ENCODE measurements at places on chromosomes 16 and 17.

GRCh38 chr16:56344518-56345405 lies 80.6 kb downstream of the AMFR start:
- no peak for DNase-seq

- no peak for DNase-seq
Measured at GRCh38 chr17:72684405-72685020, 408.0 kb downstream of the SLC39A11 start.

- peak; percentile 38 for DNase-seq
Measured at GRCh38 chr16:48366165-48367093, 18.8 kb downstream of the SIAH1 start.

DNA sequence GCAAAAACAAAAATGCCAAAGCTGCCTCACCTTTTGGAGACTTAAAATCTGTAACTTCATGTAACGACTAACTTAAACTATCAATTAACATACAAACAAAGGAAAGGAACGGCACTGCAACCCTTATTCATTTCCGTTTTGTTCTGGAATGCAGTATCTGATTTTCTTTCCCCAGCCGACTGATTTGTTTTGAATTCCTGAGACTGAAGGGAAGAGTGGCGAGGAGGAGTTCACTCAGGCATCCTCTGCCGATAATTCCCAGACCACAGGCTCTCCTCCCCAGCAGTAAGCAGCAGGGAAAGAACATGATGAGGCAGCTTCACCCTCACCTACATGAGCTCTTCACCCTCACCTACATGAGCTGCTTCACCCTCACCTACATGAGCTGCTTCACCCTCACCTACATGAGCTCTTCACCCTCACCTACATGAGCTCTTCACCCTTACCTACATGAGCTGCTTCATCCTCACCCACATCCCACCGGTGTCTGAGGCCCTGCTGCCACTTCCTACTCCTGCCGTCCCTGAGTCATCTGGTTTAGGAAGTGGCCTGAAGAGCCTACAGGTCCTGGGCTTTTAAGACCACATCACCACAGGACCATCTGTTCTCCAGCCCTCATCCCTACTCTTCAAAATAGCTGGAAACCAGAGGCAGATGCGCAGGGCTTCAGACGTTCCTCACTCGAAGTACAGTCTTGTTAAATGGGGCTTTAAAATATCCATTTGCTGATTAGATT lies 168.0 kb upstream of the RPH3AL start:
- no peak for DNase-seq

DNA sequence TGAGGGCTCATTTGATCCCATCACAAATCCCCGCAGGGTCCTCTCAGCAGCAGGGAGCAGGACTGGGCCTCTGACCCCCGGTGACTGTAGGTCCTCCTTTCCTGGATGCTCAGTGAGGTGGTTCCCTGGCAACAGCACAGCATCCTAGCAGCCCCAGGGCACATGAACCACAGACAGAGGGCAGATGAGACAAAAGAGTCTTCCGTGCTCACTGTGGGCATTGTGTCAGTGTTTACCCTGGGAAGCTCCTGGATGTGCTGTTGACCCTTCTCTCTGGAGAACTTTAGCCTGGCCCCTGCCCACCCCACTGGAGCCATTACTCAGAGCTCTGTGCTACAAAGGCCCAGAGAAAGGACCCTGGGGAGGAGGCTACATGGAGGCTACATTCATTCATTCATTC lies 21.7 kb upstream of the TMEM220 start:
- DNase-seq = no peak

GRCh38 chr17:48556576-48557401 lies 11.9 kb upstream of the HOXB2 start:
- DNase-seq = no peak

GRCh38 chr17:77451245-77451893 lies 310.6 kb downstream of the SEC14L1 start:
- DNase-seq = no peak

- no peak for DNase-seq
Measured at GRCh38 chr17:9406046-9406606, 169.5 kb downstream of the STX8 start.

- no peak for DNase-seq
Measured at GRCh38 chr17:74981318-74981978, 6.0 kb upstream of the CDR2L start.

DNA sequence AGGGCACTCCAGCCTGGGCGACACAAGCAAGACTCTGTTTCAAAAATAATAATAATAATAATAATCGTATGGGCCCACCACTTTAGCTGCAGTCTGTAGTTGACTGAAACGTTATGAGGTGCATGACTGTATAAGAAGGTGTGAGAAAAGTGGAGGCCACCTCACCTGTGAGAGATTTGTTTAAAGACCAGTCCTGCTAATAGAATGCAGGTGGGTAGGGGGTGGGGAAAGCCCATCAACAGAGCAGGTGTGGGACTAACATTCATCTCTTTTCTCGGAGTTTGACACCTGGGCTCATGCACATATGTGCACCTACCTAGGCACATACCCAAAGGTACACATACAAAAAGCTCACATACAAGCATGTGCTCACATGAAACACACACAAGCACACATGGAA lies 68.0 kb upstream of the TOB1 start:
- no peak for DNase-seq

DNA sequence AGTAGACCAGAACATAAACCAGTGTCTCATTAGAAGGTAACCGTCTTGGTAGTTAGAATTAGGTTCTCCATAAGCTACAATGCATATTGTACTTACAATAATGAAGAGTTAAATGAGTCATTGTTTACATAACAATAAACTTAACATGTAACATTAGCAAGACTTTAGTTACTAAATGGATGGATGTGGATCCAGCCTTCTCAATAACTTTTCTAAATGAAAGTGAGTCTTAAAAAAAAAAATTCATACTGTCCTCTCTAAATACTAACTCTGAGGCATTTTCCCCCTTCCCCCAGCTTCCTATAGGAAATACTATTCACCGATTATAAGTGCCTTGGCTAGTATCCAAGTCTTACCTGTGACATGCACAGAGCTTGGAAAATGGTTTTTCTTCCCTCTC lies 155.3 kb downstream of the CYB561 start:
- DNase-seq = no peak

GRCh38 chr16:57690782-57691471 lies 3.7 kb upstream of the DRC7 start:
- DNase-seq = no peak

DNA sequence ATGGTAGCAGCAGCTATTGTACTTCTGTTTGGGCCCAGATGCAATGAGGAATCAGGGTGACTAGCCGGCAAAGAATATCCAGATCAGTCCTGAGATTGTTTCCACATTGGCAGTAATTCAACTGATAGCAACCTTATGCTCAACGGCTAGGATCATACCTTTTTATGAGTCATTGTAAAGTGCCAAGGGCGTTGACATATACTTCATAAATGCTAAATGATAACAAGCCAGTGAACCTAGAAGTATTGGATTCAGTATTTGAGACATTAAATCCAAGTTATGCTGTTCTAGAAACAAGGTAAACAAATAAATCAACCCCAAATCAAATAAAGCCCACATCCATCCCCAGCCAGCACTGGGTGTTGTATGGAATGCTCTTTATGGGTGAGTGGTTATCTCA lies 207.1 kb upstream of the ZFHX3 start:
- no peak for DNase-seq

DNA sequence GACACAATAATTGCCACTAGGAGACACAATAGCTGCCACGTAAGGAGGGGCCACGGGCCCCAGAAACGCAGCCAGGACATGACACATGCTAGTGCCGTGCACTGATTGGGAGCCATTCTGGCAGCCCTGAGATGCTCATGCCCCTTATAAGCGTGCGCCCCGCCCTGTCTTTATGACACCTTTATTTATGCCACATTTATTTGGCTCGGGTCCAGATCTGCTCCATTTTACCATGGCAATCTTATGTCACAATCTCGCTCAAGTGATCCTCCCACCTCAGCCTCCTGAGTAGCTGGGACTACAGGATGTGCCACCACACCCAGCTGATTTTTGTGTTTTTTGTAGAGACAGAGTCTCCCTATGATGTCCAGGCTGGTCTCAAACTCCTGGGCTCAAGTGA lies 43.8 kb upstream of the NF1 start:
- DNase-seq = no peak

DNA sequence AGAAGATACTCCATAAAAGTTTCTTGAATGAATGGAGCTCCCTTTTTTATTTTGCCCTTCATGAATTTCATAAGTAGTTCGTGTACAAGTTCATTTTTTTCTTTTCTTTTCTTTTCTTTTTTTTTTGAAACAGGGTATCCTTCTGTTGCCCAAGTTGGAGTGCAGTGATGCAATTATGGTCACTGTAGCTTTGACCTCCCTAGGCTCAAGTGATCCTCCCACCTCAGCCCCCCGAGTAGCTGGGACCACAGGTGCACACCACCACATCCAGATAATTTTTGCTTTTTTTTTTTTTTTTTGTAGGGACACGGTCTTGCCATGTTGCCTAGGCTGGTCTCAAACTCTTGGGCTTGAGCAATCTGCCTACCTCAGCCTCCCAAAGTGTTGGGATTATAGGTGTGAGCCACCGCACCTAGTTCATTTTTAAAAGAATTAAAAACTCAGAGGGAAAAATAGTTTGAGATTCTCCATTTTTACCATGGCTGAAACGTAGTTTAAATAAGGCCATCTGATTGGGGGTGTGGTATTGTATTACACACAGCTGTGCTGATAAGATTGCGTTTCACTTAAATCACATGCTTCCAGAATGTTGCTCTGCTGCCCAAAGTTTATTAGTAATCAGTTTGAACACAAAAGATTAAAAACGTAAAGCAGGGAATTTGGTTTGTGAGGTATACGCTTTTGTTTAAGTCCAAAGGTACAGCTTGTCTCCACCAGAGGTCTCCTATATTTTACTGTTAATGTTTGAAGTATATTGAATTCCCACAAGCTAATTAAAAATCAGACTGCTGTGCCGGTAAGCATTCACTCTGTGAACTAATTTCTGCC lies 154.1 kb downstream of the SOCS1 start:
- DNase-seq = no peak

- no peak for DNase-seq
Measured at GRCh38 chr17:20266806-20267458, 200.4 kb downstream of the LGALS9B start.

DNA sequence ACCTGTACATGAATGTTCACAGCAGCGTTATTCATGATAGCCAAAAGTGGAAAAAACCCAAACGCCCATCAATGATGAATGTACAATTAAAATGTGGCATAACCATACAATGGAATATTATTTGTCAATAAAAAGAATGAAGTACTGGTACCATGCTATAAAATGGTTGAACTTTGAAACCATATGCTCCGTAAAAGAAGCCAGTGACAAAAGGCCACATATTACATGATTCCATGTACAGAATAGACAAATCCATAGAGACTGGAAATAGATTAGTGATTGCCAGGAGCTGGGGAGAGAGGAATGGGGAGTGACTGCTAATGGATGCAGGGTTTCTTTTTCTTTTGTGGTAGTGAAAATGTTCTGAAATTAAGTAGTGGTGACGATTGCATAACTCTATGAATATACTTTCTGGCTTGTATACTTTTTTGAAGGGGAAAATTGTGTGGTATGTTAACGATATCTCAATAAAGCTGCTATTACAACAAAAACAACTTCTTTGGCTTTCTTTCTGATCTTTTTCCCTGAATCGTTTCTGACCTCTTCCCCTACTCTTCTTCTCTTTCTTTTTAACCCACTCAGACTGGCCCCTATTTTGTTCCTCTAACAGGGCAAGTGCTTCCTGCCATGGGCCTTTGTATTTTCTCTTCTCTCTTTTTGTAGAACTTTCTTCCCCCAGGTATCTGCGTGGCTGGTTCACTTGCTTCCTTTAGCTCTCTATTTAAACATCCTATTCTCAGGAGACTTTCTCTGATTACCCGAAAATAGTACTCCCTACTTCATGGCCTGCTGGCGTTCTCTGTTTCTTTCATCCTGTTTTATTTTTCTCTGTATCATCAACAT lies 67.9 kb downstream of the FTO start:
- DNase-seq = no peak

DNA sequence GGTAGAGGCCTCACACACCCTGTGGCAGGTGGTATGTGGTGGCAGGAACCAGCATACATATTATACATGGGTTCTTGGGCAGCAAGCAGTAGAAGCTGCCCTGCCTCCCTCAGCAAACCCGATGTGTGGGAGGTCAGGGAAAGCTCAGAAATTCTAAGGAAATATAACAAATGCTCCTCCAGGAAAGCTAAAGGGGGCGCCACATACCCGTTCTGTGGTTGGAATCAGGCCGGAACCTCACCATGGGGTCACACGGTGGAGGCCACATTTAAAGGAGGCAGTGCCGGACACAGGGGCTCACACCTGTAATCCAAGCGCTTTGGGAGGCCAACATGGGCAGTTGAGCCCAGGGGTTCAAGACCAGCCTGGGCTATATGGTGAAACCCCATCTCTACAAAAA lies 12.4 kb upstream of the KATNB1 start:
- no peak for DNase-seq

- no peak for DNase-seq
Measured at GRCh38 chr17:32330147-32330546, 11.8 kb downstream of the C17orf75 start.

- DNase-seq = no peak
Measured at GRCh38 chr17:43767053-43767712, 8.6 kb upstream of the SOST start.

- no peak for DNase-seq
Measured at GRCh38 chr17:21210411-21211076, 3.4 kb downstream of the TMEM11 start.

DNA sequence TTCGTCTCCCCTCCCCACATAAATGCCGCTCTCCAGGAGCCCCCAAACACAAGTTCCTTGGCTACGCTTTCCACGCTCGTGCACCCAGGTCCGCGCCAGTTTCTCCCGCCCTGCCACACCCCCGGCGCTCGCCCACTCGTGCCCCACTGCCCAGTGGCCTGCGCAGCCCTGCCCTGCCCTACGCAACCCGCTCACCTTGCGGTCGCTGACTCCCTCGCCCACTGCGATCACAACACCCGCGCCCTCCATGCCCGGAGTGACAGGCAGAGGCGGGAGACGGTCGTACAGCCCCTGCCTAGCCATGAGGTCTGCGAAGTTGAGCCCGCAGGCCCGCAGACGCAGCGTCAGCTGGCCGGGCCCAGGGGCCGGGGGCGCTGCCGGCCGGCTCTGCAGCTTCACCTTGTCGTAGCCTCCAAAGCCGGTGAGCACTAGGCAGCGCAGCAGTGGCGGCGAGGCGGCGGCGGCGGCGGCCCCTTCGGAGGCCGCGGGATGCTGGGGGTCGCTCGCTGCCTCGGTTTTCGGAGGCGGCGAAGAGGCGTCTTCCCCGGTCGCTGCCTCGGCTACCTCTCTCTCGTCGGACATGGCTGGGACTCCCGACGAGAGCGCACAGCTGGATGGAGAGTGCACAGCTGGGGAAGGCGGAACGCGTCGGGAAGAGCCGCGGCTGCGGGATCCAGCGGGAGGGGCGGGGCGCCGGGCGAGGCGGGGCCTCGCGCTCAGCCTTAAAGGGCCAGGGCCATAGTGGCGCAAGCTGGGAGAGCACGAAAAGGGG lies at the start of gene VAT1:
Gene VAT1 (minus strand): TSS at position 645 of the 772 bp plus-strand sequence. CDS start 63 bp downstream, at position 582.
- DNase-seq = peak; percentile 68

DNA sequence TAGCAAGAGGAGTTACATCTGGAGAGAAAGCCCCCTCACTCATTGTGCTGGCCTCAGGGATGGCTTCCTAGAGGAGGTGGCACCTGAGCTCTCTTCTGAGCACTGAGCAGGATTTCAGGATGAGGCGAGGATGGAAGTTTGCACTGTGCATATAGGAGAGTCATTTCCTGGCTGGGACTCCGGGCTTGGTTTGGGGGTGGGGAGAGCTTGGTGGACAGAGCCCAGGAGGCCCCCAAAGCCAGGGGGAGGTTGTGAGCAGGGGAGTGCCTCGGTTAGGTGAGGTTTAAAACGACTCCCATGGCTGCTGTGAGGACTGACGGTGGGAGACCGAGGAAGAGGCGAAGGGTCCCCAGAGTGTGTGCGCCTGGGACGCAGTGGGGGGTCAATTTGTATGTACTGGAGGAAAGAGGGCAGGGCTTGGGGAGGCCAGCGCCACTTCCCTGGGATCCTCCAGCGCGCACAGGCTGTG lies 1.2 kb downstream of the CAMKK1 start:
- no peak for DNase-seq

All from stimulated activated CD4-positive, alpha-beta T cell treated with anti-CD3 and anti-CD28 coated beads, Interleukin-1b, Interleukin-23, amount 100 ng/mL, for 4 hours (primary cell).